Smooth muscle cell of the brain vasculature (primary cell): ENCODE measurements at places on chromosomes 16 and 17.

DNA sequence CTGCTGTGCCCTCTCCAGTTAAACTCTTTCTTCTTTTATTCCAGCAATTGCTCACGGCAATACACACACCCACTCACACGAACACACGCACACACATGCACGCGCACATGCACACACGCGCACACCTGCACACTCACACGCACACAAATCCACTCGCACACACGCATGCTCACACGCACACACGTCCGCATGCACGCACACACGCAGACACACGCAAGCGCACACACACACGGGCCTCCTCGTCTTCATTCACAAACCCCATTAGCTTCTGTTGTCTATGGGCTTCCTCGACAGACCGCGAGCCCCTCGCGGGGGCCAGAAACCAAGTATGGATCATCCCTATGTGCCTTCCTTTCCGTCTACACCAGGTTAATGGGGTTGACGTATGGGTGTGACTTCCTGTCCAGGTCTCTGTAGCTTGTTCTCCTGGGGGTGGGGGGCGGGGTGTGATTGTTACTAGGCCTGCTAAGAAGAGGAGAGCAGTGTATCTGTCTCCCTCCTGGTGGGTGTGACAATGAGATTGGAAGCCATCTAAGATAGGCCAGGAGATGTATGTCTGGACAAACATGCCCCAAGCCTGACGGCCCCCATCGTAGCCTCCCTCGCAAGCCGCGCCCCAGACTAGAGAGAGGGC is 670 bp upstream of the CTF1 start:
- no peak for DNase-seq

DNA sequence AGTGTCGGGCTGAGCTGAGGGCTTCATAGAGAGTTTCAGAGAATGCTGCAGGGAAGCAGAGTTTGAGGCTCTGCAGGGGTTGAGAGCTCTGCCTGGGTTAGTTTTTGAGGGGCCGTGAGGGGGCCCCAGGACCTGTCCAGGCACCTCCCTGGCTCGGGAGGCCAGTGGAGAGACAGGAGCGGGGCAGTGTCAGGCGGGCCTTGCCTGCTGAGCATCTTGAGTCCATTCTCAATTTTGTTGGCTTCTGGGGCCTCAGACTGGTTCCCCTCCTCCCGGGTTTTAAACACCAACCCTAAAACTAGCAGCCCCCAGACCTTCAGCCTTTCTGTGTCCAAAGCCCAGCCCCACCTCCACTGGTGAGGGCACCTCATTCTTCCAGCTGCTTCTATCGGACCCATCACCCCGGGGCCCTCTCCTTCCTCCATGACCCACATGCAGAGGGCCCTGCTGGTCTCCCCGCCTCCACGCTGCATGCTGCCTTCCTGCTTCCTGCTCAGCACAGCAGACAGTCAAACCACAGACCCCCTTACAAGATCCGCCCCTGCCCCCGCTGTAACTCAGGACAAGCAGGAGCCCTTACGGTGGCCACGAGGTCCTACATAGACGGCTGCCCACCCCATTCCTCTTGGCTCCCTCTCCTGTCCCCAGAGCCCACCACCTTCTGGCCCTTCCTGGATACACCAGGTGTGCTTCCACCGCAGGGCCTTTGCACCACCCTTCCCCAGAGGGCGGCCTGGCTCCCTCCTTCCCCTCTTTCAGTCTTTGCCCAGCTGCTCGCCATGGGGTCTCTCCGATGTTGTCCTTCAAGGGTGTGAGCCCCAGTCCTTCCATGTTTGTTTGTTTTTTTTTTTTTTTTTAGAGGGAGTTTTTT is 3.8 kb downstream of the RNF213 start:
- no peak for DNase-seq

- DNase-seq: no peak
Measured at GRCh38 chr17:385178-385835, 32.7 kb upstream of the RPH3AL start.

GRCh38 chr16:9042964-9043680 is 48.3 kb upstream of the HAPSTR1 start:
- DNase-seq: no peak

DNA sequence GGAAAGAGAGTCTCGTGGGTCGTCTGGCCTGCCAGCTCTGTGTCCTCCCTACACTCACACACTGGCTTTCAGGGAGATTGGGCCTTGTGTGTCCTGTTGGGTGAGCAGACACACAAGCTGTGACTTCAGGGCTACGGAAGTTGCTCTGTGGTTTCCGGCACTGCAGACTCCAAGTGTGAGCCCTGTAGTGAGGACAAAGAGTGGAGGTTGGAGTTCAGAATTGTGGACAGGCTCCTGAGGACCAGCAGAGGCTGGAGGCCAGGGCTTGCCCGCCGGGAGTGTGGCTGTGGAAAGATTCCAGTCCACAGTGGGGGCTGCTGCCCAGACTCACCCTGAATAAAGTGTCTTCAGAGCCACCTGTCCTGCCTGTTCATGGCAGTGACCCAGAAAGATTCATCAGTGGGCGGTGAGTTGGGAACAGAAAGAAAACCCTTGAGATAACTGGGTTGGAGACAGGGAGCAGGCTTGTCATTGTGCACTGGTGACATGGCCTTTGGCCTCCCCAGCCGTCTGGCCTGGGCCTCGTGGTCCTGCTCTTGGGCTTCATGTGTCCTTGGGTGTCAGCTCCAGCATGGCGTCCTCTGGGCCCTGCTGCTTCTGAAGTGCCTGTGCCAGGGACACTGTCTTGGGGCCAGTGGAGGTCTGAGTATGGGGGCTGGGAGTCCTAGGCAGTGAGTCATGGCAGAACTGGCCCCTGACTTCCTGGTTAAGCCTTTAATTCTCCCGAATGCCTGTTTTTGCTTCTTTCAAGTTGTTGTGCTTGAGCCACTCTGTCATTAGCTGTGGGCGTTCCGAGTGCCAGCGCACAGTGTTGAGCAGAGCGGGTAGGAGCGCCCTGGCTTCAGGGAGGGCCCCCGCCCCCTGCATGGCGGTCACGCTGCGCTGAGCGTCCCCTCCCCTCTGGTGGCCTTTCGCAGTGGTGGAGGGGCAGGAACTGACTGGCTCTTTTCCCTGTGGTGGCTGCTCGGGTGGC is 19.9 kb upstream of the ZNF750 start:
- DNase-seq: no peak

- no peak for DNase-seq
Measured at GRCh38 chr16:17804857-17805256, 334.1 kb upstream of the XYLT1 start.

DNA sequence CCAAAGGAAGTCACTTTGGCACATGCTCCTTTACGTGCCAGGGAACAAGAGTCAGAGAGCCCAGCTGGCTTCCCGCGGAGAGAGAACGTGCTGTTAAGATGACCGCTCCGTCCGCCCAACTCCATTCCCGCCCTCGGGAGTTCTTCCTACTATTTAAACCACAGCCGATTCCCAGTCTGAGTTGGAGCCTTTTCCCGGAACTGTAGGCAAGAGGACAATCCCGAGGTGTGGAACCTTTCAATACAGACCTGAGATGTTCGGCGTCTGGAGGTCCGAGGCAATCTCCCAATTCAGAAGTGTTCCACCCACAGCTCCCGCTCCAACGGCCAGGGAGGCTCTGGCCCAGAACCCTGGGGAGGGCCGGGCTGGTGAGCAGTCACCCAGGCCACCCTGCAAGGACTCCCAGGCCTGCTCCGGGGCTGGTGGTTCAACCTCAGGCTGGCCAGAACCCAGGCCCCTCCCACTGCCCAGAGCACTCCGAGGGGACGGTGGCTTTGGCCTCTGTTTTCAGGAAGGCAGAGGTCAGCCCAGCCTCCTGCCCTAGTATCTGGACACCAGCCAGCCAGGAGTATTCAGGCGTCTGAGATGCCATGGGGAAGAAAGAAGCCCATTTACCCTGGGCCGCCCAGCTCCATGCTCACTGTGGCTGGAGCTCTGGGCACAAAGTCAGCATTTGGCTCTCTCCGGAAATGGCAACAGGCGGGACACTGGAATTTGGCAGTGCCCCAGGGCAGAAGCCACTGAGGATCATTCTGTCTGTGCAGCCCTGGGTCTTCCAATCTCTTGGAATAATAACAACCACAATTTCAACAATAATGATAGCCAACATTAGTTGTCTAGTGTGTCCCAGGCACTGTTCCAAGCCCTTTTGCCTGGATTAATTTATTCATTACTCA is 21.4 kb downstream of the EMP2 start:
- DNase-seq: no peak

GRCh38 chr17:41116297-41116696 is 1.9 kb downstream of the KRTAP4-11 start:
- no peak for DNase-seq

DNA sequence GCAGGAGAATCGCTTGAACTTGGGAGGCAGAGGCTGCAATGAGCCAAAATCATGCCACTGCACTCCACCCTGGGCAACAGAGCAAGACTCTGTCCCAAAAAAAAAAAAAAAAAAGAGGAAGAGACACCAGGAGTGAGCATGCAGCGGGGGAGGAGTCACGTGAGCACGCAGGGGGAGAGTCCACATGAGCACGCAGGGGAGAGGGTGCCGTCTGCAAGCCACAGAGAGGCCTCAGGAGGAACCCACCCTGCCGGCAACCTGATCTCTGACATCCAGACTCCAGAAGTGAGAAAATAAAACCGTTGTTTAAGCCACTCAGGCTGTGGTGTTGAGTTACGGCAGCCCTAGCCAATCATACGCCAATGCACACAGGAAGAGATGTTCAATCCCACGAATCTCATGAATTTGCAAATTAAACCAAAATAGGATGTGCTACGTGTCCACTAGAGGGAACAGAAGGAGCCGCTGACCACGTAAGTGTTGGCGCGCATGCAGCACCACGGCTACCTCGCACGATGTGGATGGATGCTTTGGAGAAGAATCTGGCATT is 42.2 kb downstream of the CCDC57 start:
- DNase-seq: no peak
